CD4-positive, alpha-beta T cell treated with Interferon gamma for 1 hour (primary cell): ENCODE measurements at places on chromosomes 16 and 17.

GRCh38 chr16:13471036-13471435, 448.9 kb upstream of the ERCC4 start:
- no peak for DNase-seq

DNA sequence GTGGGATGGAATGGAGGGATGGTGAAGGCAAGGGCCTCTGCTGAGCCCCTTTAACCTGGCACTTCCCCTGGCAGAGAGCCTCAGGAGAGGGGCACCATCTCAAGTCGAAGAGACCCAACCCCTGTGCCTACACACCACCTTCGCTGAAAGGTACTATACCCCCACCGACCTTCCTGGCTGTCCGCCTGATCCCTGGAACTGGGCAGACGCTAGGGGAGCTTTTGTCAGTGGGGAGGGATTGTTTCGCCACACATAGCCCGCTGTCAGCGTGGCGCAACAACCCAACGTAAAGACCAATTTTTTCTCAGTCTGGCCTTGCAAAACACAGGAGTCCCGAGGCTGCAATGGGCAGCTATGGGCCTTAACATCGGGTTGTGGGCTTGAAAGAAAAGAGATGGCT, 3.1 kb downstream of the PPP1R1B start:
- peak; percentile 9 for DNase-seq

DNA sequence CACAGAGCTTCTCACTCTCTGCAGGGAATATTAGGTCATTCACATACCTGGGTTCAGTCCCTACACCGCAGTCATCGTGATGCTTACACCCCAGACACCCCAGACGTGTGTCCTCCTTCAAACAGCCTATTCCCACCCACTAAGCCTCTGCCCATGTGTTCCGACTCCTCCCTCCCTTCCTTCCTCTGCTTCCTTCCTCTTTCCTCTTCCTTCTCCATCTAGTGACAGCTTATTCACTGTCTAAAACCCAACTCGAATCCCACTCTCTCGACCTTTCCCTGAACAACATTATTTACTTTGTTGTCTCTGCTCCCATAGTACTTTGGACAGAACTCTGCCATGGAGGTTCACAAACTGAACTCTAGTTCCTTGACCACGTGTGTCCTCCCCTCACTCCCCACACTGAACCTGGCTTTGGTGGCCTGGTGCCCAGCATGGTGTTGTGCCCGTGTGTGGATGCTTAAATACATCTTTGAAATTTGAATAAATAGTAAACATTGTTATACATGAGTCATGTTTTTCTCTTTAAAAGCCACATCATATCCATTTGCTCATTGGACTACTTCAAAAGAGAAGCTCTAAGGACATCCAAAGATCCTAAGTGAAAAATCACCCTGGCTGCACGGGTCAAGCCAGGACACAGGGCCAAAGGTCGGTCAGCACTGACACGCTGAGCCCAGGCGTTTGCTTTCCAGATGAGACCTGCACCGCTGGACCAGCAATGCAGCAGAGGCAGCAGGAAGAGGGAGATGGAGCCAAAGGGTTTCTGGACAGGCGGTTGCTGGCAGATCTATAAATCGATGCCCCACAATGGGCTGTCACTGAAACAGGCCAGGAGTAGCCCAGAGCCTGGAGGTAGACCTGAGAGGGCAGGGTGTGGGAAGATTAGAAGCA, 14.1 kb upstream of the G6PC1 start:
- no peak for DNase-seq

GRCh38 chr17:17701658-17702057, 20.4 kb downstream of the RAI1 start:
- DNase-seq = no peak

DNA sequence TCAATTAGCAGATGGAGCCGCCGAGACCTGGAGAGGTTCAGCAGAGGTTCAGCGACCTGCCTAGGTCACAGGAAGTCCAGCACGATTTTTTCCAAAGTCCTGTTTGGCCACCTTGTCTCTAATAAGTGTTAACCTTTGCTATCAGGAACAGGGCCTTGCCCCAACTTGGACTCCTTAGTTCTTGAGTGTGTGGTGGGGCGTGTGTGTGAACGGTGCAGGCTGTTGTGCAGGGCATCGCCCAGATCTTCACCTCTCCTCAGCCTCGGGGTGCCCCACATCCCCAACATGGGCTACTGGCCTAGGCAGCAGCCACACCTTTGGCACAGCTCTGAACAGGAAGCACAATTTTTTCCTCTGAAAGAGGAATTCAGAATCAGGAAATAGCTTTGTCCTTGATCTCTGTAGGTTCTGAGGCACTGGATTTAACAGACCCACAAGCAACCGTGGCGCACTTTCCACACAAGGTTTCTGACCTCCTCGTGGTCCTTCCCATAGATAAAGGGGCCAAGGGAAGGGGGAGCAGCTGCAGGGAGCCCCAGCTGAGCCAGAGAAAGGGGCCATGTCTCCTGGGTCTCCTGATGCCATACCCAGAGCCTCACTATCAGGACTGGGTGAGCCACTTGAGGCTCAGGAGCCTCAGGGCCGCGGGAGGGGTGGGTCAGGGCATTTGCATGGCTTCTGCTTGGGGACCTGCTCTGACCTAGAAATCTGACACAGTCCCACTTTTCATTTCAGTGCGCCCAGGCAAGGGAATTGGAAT, 10.4 kb downstream of the MPRIP start:
- DNase-seq = no peak

- no peak for DNase-seq
Measured at GRCh38 chr17:2510559-2510958, 1.1 kb downstream of the METTL16 start.

- no peak for DNase-seq
Measured at GRCh38 chr16:17529982-17530760, 59.4 kb upstream of the XYLT1 start.

GRCh38 chr17:75081611-75082540, 5.9 kb upstream of the SLC16A5 start:
- no peak for DNase-seq

DNA sequence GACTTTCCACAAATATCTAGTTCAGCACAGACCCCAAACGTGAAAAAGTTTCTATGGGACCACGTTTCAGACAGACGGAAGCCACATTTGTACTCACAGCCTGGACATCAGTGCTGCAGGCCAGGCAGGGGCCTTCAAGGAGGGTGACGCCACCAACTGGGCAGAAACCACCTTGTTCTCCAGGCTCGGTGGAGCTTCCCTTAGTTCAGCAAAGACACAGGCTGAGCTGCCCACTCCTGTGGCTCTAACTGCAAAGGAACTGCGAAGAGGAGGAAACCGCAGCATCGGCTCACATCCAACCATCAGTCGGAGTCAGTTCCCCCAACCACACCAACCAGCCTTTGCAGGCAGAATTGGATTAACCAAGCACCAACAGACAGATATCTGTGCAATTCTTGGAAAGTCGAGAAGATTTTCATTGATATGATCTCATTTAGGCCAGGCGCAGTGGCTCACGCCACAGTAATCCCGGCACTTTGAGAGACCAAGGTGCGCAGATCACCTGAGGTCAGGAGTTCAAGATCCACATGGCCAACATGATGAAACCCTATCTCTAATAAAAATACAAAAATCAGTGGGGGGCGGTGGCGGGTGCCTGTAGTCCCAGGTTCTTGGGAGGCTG, 73.3 kb upstream of the CNEP1R1 start:
- no peak for DNase-seq
